ENCODE measurements at places on chromosomes 4 and X.
A peak's percentile ranks its signal among the peaks of the same experiment; 100 is the strongest.

GRCh38 chrX:84174348-84174747 is 13.7 kb downstream of the RPS6KA6 start:
- DNase-seq: no peak

- DNase-seq: no peak
Measured at GRCh38 chrX:56783450-56783831, 54.4 kb downstream of the NBDY start.

- no peak for DNase-seq
Measured at GRCh38 chr4:6991249-6991648, 51.9 kb upstream of the TADA2B start.

DNA sequence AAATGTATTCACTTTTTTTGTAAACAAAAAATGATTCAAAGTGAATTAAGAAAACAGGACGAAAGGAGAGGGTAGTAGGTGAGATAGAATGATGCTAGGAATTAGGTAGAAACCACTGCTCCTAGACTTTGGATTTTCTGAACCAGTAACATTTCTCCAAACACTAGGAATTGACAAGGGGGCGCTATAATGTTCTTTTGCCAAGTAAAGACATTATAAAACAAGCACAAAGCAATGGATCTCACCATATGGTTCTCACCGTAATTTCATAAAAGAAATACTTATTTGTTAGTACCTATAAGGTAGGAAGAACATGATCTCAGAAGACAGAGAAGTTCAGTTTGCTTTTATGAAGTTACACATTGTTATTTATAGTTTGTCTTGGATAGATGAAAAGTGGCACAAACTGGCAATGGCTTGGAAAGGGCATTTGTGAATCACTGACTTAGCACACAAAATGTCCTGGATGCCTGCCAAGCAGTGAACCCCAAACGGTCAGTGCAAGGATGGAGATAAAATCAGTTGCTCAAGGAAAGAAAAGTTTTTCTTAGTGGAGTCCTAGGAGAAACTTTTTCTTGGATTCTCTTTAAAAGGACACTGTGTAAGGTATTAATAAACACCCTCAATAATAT is 8.1 kb upstream of the TBC1D1 start:
- no peak for DNase-seq

- DNase-seq: no peak
Measured at GRCh38 chrX:129071390-129071789, 451.9 kb downstream of the SMARCA1 start.

- no peak for DNase-seq
Measured at GRCh38 chr4:180041576-180041975, 2201.6 kb upstream of the TENM3 start.

GRCh38 chrX:115065304-115065703 is 47.9 kb upstream of the IL13RA2 start:
- no peak for DNase-seq

DNA sequence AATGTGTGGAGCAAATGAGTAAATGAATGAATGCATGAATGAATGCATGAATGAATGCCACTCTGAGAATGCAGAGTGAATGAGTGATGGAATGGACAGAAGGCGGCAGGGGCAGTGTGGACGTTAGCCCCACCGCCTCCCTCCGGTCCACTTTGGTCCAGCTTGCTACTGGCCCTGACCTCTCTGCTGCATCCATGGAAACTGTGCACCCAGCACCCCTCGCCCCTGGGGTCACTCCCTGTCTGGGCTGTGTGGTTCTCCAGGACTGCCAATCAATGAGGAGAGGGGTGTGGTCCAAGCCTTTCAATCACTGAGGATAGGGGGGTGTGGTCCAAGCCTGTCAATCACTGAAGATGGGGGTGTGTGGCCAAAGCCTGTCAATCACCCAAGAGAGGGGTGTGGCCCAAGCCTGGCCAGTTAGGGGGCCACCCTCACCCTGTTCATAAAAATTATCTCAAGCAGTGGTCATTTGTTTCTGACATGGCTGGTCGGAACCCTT is 39.2 kb upstream of the ASMTL start:
- DNase-seq: no peak

- DNase-seq: no peak
Measured at GRCh38 chrX:12814420-12814819, 23.2 kb downstream of the PRPS2 start.

GRCh38 chrX:125894947-125895346 is 271.1 kb downstream of the DCAF12L2 start:
- DNase-seq: no peak

GRCh38 chr4:70704931-70705182 is 16.5 kb downstream of the UTP3 start:
- DNase-seq: peak; percentile 11

DNA sequence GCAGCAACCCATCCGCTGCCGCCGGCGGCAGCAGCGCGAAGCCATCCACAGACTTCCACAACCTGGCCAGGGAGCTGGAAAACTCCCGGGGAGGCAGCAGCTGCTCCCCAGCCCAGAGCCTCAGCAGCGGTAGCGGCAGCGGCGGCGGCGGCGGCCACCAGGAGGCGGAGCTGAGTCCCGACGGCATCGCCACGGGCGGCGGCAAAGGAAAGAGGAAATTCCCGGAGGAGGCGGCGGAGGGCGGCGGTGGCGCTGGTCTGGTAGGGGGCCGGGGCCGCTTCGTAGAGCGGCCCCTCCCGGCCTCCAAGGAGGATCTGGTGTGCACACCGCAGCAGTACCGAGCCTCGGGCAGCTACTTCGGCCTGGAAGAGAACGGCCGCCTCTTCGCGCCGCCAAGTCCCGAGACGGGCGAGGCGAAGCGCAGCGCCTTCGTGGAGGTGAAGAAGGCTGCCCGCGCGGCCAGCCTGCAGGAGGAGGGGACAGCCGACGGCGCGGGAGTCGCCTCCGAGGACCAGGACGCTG is 4.9 kb downstream of the PRDM8 start:
- DNase-seq: no peak
